ENCODE measurements at places on chromosomes 2 and 18.

- DNase-seq: no peak
Observed at GRCh38 chr2:40388161-40388560, 63.7 kb downstream of the SLC8A1 start.

- DNase-seq: no peak
Observed at GRCh38 chr2:207055257-207055656, 110.5 kb downstream of the KLF7 start.

DNA sequence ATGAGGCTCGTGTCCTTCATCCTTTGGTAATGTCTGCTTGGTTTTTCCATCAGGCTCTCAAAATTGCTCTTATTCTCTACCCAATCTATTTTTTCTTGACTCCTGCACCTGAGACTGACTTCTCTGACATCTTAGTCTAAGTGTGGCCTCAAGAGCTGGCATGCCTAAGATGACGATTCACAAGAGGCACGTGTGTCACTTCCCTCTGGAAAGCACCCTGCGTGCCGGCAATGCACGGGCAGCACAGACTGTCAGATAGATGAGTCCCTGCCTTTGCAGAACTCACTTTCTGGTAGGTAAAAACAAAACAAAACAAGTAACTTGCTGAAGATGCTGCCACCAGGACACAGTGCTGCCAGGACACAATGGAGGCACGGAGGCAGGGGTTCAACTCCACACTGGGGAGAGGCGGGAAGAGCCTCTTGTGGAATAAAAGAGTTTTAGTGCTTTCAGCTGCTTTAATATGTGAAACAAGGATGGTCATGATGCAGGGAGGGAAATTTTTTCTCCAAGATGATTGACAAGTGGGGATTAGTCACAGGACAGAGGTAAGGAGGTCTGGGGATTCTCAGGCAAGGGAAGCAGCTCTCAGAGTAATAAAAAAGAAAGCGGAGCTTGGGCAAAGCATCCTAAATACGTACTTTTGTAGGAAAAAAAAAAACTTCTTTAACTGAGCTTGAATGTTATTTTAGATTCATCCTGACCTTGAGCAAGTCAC is 27.3 kb downstream of the CYB5A start:
- DNase-seq: no peak

- no peak for DNase-seq
Observed at GRCh38 chr2:101379091-101379490, 8.2 kb downstream of the CREG2 start.

- no peak for DNase-seq
Observed at GRCh38 chr2:85062565-85062964, 70.6 kb upstream of the TCF7L1 start.

DNA sequence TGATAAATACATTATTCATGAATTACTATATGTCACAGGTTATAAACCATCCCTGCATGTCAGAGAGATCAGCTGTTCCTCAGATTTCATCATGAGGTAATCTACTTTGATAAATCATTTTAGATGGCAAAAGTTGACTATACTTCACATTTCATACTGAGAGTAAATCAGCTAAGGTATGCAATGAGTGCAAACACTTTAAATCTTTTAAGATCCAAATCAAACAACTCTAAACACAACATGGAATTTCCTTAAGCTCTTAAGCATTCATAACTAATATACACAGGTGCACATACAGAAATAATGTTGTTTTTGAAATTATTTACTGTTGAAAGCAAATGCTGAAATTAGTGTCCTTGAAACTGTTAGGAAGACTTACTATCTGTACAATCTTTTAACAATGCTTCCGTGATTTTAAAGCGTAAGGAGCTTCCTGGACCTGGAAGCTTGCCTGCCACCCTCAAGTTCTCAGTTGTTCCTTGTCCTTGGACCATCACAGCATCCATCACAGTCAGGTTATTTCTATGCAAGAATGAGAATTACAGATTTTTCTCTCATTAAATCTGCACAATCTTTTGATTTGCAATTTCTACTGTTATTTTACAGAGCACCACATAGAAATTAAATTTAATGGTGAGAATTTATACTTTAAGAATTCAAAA is 83.2 kb downstream of the ZAP70 start:
- no peak for DNase-seq

GRCh38 chr18:7221424-7222155 is 9.3 kb upstream of the LRRC30 start:
- peak; percentile 21 for DNase-seq

- no peak for DNase-seq
Observed at GRCh38 chr2:86234563-86235131, 35.4 kb downstream of the MRPL35 start.

GRCh38 chr2:39510140-39510539 is 73.1 kb upstream of the MAP4K3 start:
- no peak for DNase-seq

GRCh38 chr2:203730883-203731282 is 24.4 kb downstream of the CD28 start:
- DNase-seq: no peak

- no peak for DNase-seq
Observed at GRCh38 chr2:111653913-111654312, 230.1 kb downstream of the ANAPC1 start.

DNA sequence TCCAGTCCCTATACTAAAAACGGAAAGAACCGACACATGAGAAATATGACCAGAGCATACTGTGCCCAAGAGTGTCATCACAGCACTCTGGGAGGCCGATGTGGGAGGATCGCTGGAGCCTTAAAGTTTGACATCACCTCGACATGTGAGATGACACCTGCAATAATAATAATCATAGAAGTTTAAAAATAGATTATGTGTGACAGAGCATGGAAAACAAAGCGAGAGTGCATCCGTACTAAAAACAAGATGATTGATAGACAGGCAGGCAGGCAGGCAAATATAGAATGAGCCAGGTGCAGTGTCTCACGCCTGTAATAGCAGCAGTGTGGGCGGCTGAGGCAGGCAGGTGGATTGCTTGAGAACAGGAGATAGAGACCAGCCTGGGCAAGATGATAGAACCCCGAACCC is 114.8 kb upstream of the ANKRD30BL start:
- DNase-seq: no peak

GRCh38 chr2:26732446-26732845 is 31.6 kb upstream of the SLC35F6 start:
- DNase-seq: no peak

DNA sequence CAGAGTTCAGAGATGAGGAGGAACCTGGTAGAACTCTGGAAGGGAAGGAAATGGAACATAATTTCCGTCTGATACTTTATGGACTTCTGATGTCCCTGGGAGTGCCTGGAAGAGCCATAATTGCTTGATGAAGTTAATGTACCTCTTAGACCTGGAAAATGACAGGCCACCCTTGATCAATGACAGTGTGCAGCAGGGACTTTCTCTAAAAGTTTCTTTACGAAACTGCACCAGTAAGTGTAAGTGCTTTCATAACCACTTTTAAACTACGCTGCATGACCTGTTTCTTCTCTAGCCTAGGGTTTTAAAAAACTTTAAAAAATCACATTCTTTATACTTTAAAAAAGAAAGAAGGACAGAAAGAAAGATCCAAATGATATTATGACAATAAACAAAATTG is 164.5 kb downstream of the LPIN1 start:
- DNase-seq: no peak
